Stimulated activated CD8-positive, alpha-beta memory T cell treated with anti-CD3 and anti-CD28 coated beads, Interleukin-7, amount 100 ng/mL, for 1 hour (primary cell): ENCODE measurements at places on chromosomes 7 and 10.

DNA sequence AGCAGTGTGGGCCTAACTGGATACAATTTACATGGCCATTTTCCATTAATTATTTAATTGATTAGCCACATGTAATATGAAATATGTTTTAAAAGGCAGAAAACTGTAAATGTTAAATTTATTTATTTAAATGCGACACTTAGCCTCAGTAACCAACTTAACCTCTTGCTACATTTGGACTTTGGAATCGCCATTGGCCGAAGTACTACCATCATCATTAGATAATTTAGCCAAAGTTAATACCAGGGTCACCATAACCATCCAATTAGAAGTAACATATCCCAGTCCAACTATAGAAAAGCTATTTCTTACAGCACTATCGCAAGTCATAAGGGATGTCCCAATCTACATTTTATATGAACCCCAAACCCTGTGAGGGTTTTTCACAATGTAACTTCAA, 558.6 kb upstream of the IGFBP3 start:
- no peak for DNase-seq

DNA sequence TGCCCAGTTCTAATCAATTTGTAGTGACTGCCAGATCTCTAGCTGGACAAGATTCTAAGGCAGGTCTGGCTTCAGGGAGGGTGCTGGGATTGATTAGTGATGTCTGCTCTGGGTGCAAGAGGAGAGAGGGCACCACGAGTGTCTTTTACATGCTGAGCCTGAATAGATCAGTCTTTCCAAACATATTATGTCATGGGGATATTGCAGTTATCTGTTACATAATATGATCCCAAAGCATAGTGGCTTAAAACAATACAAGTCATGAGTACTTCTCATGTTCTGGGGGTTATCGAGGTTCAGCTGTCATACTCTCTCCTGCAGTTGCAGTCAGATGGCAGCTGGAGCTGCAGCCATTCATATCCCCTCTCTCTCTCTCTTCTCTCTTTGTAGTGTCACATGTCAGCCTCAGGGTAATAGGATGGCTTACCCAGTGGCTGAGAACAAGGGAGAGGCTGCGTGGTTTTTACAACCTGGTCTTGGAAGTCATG, 26.0 kb downstream of the SLC29A3 start:
- no peak for DNase-seq

GRCh38 chr7:75010036-75010435, 45.5 kb downstream of the CASTOR2 start:
- DNase-seq, result no peak

DNA sequence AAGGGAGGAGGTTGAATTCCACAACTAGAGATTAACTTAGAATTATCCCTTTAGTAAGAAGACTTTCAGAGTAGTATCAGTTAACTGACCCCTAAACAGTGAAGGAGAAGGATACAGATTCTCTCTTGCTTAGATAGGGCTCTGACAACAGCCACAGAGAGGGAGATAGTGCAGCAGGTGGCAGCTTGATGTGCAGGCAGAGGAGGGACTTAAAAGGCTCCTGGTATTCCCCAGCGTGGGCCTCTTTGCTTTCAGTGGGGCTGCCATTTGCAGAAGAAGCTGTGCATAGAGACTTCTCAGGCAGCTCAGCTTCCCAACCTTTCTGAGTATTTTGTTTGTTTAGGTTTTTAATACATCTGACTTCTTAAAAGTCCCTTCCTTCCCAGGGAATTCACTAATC, 16.0 kb downstream of the FZD1 start:
- DNase-seq, result no peak
